Activated effector memory CD4-positive, alpha-beta T cell treated with Interleukin-2 at 50 U/mL for 16 hours (primary cell): ENCODE measurements at places on chromosomes 1 and 21.

- DNase-seq, result no peak
Observed at GRCh38 chr1:81689531-81689941, 111.2 kb upstream of the ADGRL2 start.

DNA sequence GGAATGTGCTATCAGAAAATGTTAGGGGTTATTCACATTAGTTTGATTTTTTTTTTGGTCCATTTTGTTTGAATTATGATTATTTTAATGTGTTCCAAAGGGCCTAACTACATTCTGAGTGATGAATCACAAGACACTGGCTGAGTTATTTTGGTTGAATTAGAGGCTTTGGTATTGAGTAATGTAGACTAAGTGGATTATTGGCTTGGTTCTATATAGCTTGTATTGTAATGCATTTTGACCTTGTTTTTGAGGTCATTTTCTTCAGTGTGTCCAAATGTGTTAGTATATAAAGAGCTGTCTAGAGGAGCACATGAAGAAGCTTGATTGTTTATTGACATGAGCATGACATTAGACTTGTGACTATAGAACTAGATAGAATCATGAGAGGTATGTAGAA, 3.4 kb downstream of the ZNF326 start:
- DNase-seq, result no peak

DNA sequence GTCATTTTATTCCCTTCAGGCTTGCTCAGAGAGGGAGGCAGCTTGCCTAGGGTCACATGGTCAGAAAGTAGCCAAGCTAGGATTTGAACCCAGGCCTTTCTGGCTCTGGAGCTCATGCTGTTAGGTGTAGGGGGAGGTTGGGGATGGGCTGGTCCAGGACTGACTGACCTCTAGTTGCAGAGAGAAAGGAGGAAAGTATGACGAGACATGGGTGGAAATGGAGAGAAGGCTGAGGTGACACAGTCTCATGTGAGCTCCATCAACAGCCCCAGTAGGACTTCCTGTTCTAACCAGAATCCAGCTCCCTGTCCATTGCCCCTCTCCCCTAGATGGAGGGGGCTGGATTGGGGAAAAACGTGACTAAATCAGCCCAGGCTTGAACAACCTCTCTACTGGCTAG, 15.5 kb upstream of the SYNC start:
- no peak for DNase-seq

DNA sequence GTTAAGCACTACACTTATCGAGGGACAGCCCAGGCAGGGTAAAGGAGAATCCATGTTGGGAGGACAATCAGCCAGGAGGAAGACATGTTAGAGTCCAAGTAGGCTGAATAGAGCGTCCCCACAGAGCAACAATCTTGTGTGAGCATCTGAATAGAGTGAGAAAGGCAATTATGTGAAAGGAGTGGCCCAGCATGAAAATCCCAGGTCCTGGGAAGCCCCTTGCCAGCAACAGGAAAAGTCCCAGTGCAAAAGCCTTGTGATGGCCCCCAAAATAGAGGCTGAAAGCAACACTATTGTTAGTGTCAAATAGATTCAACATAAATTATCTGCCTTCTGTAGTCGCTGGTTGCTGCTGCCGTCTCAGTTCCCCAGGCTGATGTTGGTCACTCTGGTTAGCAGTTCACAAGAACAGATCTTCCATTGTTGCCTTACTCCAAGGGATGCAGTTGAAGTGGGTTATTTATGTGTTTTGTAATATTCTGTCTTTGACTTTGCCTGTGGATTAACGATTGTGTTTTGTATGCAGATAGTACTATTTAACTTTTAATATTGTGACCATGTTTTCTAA, 12.1 kb upstream of the ABL2 start:
- DNase-seq, result no peak

GRCh38 chr1:212060632-212061472, 25.3 kb downstream of the DTL start:
- DNase-seq, result no peak

- DNase-seq, result no peak
Observed at GRCh38 chr1:17924578-17924977, 169.4 kb downstream of the ACTL8 start.

DNA sequence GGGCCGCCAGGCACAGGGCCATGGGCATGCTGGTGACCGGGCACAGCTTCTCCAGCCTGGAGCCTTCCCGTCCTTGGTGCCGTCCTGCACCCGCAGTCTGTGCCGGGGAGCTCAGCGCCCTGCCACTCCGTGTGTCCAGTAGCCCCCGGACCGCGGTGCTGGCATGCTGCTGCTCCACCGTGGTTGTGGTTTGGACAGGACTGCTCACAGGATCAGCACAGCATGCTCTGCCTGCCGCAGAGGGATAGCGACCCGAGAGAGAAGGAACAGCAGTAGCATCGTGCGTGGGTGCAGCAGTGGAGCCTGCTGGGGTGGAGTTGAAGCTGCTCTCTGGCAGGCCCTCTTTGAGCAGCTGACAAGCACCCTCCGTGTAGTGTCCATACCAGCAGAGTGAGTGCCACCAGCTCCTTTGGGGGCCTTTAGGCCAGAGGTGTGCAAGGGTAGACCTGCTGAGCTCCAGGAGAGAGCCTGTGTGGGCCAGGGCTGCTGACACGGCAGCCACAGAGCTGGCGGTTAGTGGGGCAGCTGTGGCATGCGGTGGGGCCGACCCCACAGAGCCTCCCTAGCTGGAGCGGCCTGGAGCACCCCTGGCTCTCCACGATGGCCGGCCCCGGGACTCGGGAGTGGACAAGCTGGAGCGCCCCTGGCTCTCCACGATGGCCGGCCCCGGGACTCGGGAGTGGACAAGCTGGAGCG, 6.4 kb upstream of the PCBP3 start:
- DNase-seq, result no peak

DNA sequence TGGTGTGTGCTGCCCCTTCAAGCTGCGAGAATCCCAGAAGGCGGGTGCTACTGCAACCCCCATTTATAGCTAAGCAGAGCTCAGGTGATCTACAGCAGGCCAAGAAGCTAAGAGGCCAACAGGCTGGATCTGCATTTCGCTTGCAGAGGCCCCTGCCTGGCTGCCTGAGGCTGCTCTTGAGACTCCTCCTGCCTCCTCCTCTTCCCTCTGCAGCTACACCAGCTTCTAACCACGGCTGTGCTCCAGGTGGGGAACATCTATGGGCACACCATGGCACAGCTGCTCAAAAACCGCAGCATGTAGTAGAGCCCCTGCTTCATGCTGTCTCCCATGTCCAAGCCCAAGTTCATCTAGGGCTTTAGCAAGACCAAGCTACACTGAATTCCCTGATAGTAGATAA, 72.9 kb upstream of the ZNF678 start:
- no peak for DNase-seq

DNA sequence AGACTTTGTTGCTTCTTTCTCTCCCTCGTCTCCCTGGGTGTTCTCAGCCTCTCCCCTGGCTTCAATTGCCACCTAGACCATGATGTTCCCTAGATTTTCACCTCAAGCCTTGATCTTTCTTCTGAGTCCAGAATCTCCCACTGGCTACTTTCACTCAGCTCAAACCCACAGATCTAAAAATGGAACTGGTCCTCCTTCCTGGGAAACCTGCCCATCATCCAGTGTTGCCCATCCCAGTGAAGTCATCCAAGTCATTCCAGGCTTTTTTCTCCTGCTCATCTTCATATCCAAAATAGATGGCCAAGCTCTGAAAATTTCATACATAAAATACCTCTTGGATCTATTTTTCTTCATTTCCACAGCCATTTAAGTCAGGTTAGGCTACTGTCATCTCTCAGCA, 347.4 kb downstream of the KCNH1 start:
- DNase-seq, result no peak

GRCh38 chr1:10489291-10490055, 14.7 kb downstream of the PEX14 start:
- DNase-seq, result no peak

DNA sequence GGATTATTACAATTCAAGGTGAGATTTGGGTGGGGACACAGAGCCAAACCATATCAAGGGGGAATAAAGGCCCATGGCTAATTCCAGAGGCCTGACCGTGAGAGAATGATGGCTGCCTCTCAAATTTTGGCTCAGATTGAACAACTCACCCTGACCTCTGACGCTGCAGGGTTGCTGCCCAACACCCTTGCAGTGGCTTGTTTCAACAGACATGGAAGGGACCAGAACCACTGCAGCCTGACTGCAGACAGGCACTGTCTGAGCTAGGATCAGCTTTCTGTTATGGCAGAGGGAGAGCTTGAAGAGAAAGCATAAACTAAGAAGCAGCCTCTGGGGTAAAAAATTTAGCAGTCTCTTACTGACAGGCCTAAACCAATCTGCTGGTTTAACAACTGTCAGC, 90.2 kb upstream of the GADD45A start:
- DNase-seq, result no peak
